Astrocyte (in vitro differentiated cells and primary cell): ENCODE measurements at places on chromosomes 13 and 19. TPM values are rescaled to one million over a fixed set of nuclear protein-coding genes. Genes with fewer than 3 reads are reported as not detected.

DNA sequence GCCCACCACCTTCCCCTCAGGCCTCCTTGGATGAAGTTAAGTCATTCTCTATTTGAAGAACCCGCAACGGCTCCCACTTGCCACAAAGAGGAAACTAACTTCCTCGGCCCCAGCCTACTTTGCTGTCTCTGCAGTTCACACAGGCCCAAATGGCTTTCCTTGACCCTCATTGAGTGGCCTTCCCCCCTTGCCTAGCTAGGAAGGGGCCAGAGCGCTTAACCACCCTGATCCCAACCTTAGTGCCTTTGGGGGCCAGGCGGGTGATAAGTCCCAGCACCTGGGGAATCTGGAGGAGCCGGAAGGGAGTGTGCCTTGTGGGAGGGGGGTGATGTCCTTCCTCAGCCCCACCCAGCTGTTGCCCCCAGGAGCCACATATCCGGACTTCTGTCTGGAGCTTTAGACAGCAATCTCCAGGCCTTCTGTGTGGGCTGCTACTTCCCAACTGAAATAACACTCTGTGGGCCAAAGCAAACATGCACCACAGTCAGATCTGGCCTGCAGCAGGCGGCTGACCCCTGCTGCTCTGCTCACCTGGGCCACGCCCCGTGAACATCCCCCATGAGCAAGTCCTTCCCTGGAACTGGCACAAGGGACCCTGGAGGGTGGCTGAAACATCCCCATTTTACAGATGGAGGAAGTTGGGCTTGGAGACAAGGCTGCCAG is 10.5 kb downstream of the NECTIN2 start:
- DNase-seq = peak; percentile 54

- DNase-seq = no peak
Observed at GRCh38 chr19:39540333-39540673, 342 bp upstream of the EID2 start.

- no peak for DNase-seq
Observed at GRCh38 chr13:46578590-46578975, 25.6 kb downstream of the LRCH1 start.

DNA sequence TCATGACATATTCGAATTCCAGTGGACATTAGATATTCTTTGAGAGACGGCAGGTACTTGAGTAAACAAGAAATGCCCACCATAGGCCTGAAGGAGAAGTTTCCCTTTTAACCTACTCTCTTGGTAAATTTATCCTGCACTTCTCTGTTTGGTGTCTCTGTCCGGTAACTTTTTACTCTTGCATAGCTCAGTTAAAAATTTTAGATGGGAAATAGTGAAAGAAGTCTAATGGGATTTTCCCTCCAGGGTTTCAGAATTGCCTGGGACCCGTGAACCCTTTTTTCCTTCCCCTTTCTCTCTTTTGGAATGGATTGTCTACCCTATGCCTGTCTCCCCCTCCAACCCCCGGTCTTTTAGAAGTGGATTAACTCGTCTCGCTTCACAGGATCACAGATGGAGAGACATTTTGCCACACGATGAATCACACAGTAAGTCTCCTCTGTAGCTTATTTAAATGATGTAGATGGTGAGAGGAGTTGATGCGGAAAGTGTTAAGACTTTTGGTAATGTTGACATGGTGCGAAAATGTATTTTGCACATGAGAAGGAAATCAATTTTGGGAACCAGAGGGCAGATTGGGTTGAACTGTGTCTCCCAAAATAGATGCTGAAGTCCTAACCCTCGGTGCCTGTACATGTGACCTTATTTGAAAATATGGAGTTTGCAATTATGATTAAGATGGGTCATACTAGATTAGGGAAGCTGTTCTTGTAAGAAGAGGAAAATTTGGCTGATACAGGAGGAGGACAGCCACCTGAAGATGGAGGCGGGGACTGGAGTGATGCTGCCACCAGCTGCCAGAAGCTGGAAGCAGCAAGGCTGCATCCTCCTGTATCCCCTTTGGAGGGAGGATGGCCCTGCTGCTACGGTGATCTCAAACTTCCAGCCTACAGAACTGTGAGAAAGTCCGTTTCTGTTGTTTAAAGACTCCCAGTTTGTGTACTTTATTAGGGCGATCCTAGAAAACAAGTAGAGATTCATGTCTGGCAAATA is 711 bp upstream of the MIPEP start:
- peak; percentile 15 for DNase-seq

- no peak for DNase-seq
Observed at GRCh38 chr13:75690607-75691006, 54.5 kb downstream of the LMO7 start.

- DNase-seq = peak; percentile 17
Observed at GRCh38 chr13:40682449-40683240, 16.2 kb upstream of the FOXO1 start.

GRCh38 chr13:96785986-96786385 is 208.3 kb downstream of the OXGR1 start:
- no peak for DNase-seq

DNA sequence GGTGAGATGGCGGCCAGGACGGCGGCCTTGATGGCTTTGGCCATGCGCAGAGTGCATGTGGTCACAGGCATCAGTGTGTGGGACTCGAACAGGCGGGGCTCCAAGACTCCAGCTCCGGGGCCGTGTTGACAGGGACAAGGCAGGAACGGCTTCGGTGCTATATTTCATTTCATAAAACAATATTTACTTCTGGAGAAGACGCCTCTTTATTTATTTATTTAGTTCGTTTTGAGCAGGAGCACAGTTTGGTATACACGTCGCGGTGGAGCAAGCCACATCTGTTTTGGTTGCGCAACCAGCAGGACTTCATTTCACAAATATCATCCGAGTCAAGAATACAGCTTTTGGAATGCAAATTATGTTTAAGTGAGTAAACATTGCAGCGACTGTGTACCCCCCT is 166.7 kb upstream of the TSHZ3 start:
- no peak for DNase-seq

GRCh38 chr19:31066385-31066784 is 282.9 kb downstream of the TSHZ3 start:
- peak; percentile 51 for DNase-seq

GRCh38 chr19:29397748-29398147 is 128.0 kb upstream of the VSTM2B start:
- DNase-seq = no peak

DNA sequence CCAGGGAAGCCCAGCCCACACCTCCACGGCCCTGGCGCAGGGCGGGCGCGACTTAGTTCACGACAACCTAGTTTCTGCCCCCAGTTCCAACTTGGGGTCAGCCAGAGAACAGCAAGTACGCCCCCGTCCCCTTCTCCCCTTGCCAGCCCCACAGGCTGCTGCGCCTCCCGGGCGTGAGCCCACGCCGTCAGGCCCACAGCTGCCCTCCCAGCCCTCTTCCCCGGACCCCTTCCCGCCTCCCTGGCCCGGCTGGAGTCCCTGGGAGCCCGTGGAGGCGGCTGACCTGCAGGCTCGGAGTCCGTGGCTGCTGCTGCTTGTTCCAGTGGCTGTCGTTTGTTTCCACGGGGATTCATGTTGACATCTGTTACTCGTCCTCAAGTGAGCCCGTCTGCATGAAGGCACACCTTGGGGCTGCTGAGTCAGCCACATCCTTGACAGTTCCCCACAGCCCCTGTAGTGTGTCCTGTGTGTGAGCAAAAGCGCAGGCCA is 86.0 kb downstream of the ATP11A start:
- DNase-seq = no peak

DNA sequence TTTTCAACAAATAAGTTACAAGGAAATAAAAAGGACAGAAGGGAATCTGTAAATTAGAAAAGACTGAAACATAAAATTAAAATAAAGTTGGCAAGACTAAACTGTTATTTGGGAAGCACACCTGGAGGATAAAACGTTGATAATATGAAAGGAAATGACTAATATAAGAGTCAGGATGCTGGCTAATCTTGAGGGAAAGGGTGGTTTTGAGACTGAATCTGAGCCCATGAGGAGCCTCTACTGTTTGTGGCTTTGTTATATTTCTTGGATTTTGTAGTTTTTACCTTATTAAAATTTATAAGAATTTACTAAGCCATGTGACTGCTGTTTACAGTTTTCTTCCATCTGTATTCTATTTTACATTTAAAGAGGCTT is 718.0 kb upstream of the SPRY2 start:
- DNase-seq = peak; percentile 4

GRCh38 chr19:49398001-49398615 is 10.1 kb downstream of the KASH5 start:
- DNase-seq = no peak

DNA sequence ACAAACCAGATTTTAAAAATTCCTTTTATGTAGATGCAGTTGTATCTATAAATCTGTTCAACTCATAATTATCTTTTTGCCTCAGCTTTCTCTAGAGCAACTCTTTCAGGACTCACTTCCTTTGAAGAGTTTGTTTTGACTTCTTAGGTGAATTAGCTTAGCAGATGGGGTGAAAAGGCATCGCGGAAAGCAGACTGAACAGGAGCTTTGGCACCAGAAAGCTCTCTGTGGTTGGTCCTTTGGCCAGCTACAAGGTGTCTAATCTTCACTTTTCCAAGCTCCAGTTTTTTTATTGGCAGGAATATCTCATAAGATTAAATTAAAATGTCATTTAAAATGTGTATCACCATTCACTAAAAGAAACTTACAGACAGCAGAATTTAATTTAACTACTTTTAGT is 60.6 kb upstream of the KLF12 start:
- no peak for DNase-seq

GRCh38 chr19:10582091-10582490 is 5.0 kb downstream of the AP1M2 start:
- no peak for DNase-seq

DNA sequence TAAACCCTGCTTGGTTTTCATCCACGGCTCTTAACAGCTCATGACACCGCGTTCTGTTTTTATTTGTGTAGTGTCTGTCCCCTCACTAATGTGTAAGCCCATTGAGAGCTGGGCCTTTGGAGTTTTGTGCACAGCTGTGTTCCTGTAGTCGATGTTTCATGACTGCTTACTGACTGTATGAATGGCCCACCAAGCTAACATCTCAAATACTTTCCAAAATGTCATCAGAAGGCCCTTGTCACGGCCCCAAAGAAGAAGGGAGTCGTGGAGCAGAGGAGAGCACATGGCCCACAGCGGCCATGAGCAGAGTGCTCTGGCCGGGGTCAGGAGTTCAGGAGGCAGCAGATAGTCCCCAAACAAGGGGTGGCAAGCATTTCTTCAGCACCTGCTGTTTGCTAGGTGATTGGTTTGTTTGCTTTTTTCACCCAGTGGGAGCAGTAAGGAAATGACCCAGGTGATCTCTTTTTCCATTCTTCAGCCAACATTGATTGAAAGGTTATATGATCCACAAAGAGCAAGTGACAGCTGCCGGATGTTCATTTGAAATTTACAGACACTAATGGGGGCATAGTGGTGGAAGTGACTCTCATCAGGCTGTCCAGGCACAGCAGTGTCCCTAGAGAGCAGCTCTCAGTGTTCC is 315.2 kb downstream of the ATP8A2 start:
- no peak for DNase-seq

GRCh38 chr19:41528106-41528505 is 47.9 kb upstream of the CEACAM21 start:
- DNase-seq = no peak

ZNF444 gene
- 34.7 and 34.8 TPM in 2 replicates for total RNA-seq

DHDH gene
- total RNA-seq = 0.45 TPM in 1 of 2 replicates, not detected in the other

C19orf12 gene
- 38.7 and 40.9 TPM in 2 replicates for total RNA-seq

ZNF578 gene
- not detected in 2 replicates for total RNA-seq

CYP4F8 gene
- total RNA-seq = not detected in 2 replicates

AMER2 gene
- 0.02 TPM in 1 of 2 replicates, not detected in the other for total RNA-seq
